ENCODE measurements at places on chromosomes 6 and 20.

GRCh38 chr6:139129284-139129683, 5.6 kb upstream of the HECA start:
- DNase-seq: no peak

- DNase-seq: no peak
Observed at GRCh38 chr6:64476935-64477334, 841.3 kb downstream of the PHF3 start.

DNA sequence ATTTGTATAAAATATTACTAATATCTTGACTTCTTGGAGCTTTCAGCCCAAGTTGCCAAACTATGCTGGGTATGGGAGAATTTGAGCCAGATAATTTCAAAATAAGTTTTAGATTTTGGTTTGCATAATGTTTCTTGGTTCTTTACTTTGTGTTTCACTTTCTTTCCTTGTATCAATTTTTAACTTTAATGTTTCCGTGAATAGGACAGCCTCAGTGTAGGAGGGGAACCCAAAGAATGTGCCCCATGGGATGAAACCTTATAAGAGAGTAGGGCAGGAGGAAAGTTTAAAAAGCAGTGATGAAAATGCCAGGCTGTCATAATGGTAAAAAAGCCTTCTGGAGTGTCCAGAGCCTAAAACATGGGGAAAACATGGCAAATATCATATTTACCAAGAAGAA, 252.4 kb upstream of the IRAK1BP1 start:
- DNase-seq: no peak

GRCh38 chr20:43243672-43244269, 54.1 kb upstream of the PTPRT start:
- no peak for DNase-seq

DNA sequence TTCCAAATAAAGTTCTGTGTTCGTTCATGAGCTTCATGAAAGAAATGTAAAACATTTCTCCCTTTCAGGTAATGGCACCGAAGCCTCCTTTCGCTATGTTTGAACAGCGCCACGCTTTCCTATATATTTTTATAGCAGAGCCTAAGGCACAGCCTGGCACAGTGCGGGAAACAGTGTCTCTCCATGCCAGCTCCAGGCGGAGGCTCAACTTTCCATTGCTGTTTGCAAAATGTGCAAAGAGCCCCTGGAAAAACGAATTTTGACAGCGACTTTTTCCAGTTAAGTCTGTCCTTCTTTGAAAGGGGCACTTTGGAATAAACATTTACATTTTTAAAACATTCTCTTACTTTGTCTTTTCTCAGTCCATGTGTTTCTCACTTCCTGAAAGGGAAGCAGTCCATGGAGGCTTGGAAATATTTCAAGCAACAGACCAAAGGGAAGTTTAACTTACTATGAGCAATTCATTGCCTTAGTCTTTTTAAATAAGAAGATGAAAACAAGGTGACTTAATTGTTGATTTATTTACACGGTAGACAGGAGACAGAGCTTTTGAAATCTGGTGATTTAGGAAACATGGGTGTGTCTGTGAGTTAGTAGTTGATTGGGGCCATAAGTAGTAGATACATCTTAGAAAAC, 769 bp downstream of the CCN6 start:
- no peak for DNase-seq

GRCh38 chr6:159233365-159234101, 64.3 kb downstream of the FNDC1 start:
- no peak for DNase-seq

DNA sequence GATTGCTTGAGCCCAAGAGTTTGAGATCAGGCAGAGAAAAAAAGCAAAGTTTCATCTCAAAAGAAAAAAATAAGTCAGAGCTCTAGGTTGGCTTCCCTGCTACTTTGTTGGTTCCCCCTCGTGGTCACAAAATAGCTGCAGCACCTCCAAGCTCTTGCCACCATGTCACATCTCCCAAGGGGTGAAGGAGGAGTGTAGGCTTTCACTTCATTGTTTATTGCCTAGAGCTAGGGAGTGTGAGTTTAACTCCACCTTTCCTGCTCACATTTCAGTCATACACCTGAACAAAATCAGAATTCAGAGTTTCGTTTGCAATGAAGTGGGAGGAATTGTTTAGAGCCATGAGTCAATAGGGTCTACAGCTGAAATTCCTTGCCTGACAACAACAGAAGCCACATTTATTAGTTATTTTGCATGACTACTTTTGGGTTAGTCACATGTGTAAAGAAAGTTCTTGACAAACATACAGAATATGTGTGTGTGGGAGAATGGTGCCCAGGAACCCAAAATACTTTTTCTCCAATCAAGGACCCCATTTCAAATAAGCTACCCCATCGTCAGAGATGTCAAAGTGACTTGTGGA, 56.2 kb upstream of the UFL1 start:
- no peak for DNase-seq

GRCh38 chr20:4613718-4614620, 107.7 kb upstream of the PRND start:
- DNase-seq: peak; percentile 55

DNA sequence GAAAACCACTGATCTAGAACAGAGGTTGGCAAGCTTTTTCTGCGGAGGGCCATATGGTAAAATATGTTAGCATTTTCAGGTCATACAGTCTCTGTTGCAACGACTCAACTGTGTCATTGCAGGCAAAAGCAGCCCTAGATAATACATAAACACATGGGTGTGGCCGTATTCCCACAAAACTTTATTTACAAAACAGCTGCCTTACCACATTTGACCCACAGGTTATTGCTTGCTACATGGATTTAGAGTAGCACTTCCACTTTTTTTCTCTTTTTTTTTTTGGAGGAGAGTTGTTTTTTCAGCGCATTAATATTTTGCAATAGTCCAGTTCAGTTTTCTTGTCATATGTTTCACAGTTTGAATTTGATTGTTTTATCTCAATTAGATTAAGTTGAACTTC, 2.5 kb upstream of the IGF2R start:
- DNase-seq: no peak

DNA sequence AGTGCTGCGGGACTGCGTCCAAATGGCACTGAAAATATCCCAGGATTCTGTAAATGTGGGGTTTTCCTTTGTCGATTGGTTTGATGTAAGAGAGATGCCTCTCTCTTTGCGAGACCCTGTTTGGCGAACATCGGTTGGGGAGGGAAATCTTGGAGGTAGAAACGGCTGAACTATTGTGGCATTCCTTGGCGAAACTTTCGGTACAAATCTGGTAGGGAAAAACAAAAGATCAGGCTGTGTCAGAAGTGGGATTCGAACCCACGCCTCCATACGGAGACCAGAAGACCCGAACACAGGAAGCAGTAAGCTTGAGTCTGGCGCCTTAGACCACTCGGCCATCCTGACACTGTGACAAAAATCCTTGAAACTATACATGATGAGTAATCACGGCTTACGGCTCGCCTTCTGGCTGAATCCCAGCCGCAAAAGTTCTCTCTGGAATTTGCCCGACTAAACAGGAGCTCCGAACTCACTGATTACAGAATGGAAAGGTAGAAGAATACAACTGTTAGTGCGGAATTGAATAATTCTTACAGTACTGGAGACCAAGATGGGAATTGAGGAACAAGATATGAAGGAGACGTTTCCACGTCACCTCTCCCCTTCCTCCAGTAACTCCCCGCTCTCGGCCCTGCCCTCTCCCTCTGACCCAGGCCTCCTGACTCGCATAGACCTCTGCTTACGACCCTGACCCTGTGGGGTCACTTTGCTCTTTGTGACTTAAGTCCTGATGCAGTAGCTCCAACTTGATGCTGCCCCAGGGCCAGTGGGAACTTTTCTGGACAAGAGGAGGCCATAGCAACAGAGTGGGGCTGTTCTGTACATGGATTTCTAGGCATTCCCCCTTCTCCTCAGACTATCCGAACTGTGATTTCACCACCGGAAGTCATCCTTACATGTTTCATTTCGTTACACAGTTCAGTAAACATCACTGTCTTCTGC, 132.8 kb upstream of the ZNF184 start:
- DNase-seq: no peak

GRCh38 chr6:72524011-72524645, 97.7 kb upstream of the KCNQ5 start:
- DNase-seq: no peak

DNA sequence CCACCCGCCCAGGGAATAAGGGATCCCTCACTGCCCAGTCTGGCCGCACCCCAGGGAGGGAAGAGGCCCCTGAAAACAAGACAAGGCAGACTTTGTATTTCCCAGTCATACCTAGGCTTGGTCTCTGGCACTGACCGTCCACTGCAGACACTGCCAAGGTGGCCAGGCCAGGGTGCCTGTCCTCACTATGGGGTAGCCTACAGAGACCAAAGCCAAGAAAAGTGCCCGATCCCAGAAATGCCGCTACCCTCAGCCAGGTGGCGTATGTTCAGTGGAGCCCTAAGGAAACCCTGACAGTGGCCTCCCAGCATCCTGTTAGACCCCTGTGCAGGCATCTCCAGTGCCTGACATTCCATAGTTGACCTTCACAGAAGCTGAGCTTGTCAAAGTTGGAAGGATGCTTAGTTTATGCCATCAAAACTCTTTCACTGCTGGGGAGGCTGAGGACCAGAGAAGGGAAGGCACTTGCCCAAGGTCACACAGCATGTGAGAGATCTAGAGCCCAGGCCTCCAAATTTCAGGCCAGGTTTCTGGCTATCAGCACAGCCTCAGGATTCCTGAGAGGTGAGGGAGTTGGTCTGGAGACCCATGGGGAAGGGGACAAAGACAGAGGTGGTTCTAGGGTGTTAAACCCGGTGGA, 2.5 kb downstream of the SCRT2 start:
- DNase-seq: no peak

GRCh38 chr6:53796791-53797190, 2.0 kb downstream of the LRRC1 start:
- DNase-seq: no peak

DNA sequence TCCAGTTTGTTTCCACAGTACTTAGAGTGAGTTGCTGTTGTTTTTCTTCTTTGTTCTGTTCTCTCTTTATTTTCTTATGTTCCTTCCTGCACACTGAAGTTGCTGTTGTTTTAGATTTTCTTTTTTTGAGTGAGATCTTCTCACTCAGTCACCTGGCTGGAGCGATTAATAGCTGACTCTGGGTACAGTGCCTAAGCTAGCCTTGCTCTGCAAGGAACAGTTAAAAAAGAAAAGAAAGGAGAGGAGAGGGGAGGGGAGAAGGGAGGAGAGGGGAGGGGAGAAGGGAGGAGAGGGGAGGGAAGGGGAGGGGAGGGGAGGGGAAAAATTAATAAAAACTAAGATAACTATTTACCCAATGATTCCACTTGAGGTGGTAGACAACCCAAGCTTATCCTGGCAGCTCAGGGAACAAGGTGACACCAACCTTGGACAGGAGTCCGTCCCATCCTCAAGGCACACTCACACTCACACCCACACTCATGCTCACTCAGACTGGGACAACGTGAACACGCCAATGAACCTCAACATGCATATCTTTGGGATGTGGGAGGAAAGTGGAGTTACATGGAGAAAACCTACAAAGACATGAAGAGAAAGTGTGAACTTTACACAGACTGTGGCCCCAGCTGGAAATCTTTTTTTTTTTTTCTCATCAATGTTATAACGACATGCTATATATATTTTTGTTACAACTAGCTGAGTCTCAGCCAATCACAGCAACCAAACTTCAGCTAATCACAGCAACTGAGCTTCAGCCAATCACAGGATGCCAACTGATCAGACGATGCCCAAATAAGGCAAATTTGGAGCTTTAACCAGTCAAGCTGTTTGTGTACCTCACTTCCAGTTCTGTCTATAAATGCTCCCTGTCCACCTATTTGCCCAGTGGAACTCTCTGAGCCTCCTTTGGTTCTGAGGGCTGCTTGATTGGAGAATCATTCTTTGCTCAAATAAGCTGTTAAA, 124.1 kb downstream of the SGK1 start:
- DNase-seq: no peak

- DNase-seq: no peak
Observed at GRCh38 chr20:45037050-45037449, 63.9 kb downstream of the KCNS1 start.

DNA sequence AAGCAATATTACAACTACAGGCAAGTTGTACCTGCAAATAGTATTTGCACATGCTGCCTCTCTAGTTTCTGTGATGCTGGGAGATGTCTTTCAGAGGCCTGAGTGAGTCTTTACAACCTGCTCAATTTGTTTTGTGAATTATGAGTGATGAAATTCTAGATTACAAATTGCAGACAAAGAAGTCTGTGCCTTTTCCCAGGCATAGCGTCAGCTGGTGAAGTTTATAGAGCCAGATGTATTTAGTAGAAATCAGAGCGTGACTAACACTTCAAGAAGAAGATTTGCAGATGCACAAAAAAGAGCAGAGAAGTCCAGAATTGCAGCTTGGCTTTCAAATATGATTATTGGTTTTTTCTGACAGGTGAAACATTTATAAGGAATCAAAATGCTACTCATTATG, 289.9 kb downstream of the PLCB1 start:
- DNase-seq: no peak

- peak; percentile 41 for DNase-seq
Observed at GRCh38 chr6:160766989-160767646, 65.1 kb downstream of the PLG start.

DNA sequence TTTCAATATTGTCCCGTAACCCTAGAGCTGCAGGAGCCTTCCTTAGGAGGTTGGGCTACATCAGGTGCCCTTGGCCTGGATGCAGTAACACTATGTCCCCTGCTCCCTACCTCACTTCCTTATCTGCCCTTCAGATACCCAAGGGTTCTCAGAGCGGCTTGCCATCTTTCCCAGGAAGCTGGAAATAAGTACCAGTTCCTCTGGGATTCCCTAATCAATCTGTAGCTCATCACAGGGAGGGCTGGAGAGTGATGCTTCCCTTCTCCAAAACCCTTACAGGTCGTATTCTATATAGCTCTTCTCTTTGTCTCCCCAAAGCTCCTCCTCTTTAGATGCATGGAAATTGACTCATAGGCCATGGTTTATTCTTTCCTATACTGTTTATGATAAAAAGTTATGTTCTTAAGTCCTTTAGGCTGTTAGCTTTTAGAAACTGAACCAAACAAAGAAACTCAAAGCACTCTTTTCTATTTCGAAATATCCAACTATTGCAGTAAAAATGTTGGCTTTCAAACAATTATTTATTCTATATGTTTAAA, 4.2 kb downstream of the MYCT1 start:
- no peak for DNase-seq

DNA sequence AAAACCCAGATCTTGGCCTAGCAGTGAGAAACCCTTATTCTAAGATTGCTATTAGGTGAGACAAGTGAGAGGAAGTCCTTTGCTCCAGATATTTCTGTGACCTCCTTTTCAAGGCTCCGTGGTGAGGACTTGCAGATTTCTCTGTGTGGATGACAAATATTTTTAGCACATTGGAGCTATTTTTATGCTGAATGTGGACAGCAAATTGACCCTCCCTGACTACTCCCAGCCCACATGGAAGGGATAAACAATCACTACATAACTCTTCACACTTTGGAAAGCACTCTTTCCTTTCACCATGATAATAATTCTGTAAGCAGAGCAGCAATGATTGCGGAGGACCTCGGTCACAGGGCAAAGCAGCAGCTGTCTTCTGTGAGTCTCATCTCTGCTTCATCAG, 88.0 kb upstream of the ADGRF1 start:
- DNase-seq: no peak

GRCh38 chr6:139650941-139651340, 276.5 kb upstream of the CITED2 start:
- no peak for DNase-seq

Data from activated T-helper 9 cell treated with anti-CD3 and anti-CD28 coated beads, Interleukin-2, amount 50 U/mL, for 16 hours (primary cell).